ENCODE measurements at places on chromosomes 13 and 19.

GRCh38 chr13:33230178-33230881 is 55.2 kb downstream of the STARD13 start:
- no peak for DNase-seq

DNA sequence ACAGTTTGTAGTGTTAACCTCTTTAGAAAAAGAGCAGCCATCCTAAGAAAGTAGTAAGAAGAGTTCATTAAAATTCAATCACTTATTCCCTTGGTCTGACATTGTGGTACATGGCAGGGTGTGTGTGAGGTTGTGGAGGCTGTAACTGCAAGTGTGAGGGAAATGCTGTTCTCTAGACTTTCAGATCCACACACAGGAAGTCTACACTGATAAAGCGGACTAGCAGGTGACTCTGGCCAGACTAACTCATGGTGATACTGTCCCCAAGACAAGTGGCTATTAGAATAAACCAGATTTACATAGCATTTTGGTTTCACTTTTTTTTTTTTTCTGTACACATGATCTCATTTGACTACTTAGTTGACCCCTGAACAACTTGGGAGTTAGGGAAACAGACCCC is 10.0 kb downstream of the MTIF3 start:
- DNase-seq, result no peak

- DNase-seq, result no peak
Measured at GRCh38 chr19:19417628-19418245, 12.3 kb downstream of the GATAD2A start.

- DNase-seq, result no peak
Measured at GRCh38 chr19:47417746-47418691, 1.3 kb downstream of the MEIS3 start.

- no peak for DNase-seq
Measured at GRCh38 chr19:1843116-1843515, 5.2 kb downstream of the REXO1 start.

DNA sequence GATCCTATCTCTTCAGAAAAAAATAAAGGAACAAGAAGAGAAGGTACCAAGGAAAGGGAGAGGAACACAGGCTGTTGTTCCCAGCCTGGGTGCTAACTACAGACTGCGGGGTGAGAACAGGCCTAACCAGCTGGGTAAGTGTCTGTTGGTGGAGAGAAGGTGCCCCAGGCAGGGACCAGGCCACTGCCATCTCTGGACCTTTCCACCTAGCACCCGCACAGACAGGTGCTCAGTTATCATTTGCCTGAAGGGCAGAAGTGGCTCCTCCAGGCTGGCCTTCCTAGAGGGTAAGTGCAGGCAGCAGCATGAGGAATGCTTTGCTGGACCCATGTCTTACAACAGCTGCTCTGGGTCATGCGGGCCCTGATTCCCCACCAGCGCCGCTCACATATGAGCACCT is 10.1 kb downstream of the DNMT1 start:
- no peak for DNase-seq

DNA sequence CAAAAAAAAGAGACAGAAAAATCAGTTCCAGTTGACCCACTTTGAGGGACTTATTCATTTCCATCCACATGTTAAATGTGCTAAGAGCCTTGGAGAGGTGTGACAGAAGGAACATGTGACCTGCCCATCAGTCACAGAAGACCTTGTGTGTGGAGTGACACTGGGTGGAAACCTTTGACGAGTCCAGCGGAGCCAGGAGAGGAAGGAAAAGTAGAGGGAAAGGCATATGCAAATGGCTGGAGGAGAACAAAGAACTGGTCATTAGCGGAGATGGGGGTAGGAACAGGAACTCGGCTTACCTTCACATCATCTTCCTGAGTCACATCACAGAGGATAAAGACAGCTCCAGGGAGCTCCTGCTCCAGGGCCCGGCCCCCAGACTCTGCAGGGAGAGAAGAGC is 2.3 kb downstream of the HSD17B14 start:
- no peak for DNase-seq

DNA sequence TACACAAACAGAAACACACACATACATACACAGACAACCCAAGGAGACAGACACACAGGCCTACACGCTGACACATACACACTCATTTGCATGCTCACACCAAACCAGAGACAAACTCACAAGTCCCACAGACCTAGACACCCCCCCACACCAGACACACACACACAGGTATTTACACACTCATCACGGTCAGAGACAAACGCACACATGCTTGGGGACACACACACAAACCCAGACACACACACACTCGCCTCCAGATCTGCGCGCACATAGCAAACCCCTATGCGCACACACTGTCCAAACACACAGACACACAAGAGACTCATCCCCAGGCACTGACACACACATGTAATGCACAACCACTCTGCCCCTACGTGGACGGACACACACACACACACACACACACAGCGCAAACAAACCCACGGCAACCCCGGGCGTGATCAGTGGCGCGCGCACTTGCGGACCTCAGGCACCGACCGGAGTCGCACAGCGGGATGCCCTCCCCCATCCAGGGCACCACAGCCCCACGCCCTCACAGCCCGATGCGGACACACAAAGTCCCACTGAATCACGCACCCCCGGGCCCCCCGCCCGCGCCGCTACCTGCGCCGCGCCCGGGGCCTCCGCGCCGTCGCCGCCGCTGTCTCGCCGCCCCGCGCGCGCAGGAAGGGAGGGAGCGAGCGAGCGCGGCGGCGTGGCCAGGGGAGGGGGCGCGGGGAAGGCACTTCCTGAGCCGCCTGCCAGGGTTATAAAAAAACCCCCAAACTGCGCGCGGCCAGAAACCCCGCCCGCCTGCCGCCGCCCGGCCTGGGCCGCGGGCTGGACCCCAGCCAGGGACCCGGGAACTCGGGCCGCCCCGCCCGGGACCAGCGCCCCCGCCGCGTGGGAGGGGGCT is at the start of gene ADAMTS10:
ADAMTS10 (minus strand) TSS at position 675 of the 895 bp plus-strand sequence. CDS start 5,005 bp downstream, outside the sequence.
- no peak for DNase-seq

DNA sequence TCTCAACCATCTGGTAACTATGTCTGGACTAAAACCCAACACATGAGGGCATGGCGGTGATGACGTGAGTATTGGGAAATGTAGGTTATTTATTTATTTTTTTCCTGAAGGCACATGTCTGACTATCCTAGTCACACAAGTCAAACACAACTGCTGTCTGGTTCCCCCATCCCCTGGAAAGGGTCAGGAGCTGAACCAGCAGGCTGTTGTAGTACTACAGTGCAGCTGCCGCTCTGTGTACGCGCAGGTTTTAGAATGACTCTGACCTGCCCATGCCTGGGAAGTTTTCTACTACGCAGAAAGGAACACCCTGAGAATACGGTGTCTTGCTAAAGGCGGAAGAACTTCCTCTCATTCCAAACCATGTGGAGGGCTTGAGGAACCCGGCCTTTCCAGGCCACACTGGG is 1.2 kb downstream of the SLC7A1 start:
- DNase-seq, result no peak

- DNase-seq, result no peak
Measured at GRCh38 chr13:78845656-78846365, 186.9 kb upstream of the OBI1 start.

DNA sequence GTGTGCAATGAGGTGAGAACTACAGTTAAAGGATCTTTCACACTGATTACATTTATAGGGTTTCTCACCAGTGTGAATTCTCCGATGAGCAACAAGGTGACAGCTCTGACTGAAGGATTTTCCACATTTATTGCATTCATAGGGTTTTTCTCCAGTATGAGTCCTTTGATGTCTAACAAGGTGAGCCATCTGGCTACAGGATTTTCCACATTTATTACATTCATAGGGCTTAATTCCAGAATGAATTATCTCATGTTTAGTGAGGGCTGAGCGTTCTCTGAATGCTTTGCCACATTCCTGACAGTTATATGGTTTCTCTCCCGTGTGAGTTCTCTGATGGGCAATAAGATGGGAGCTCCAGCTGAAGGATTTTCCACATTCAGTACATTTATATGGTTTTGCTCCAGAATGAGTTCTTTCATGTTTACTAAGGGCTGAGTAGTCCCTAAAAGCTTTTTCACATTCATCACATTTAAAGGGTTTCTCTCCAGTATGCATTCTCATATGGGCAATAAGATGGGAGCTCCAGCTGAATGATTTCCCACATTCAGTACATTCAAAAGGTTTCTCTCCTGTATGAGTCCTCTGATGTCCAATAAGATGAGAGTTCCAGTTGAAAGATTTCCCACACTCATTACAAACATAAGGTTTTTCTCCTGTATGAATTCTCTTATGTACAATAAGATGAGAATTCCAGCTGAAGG is 4.4 kb upstream of the C19orf18 start:
- DNase-seq, result no peak

- DNase-seq, result no peak
Measured at GRCh38 chr19:38049105-38049649, 142.2 kb downstream of the SIPA1L3 start.

- DNase-seq, result no peak
Measured at GRCh38 chr13:58119351-58119750, 487.8 kb downstream of the PCDH17 start.

DNA sequence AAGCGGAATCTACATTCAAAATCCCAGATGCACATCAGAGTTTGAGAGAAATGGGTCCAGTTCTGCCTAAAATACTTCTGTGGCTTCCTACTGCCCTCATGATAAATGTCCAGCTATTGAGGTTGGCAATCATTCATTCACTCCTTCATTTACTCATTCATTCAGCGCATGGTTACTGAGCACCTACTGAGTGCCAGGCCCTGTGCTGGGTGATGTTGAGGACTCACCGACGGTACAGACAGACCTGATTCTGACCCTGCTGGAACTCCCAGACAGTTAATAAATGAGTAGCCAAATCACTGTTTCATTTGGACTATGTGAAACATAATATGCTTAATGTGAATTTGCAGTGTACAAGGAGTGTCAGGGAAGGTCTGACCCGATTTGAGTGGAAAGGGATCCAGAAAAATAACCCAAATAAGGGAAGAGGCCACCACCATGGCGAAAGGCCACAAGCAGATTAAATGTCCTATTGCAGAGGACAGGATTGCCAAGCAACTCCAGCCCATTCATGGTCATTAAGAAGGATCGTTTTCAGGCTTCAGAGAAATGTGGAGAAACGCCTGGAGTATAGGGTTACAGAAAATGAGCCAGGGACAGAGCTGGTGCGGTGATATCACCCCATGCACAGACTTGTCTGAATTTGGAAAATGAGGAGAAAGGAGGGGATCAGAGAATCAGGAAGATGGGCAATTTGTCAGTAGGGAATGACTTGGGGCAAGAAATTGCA is 20.5 kb downstream of the DYRK1B start:
- DNase-seq, result no peak

DNA sequence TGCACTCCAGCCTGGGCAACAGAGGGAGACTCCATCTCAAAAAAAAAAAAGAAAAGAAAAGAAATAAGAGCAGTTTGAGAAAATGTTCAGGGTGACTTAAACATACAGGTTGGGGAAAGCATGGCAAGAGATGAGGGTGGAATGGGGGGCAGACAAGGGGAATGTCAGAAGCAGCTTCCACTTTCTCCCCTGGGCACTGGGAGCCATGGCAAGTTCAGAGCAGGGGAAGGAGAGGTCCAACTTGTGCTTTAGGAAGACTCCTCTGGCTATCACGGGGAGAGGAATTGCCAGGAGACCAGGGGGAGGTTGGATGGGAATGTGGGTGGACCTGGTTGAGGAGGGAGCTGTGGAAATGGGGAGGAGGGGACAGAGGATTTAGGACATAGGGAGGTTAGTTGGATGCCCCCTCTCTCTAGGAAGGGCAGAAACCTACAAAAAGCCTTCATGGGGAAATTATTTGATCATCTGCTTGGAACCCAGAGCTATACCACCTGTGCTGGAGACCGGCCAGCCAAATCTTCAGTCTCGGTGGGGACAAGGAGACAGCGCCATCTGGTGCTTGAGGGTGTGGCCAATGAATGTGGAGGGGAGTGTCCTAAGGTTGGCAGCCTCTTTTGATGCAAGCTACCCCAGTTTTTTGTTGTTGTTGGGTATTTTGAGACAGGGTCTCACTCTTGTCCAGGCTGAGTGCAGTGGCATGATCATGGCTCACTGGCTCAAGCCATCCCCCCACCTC is 7.3 kb upstream of the STRN4 start:
- DNase-seq, result no peak

DNA sequence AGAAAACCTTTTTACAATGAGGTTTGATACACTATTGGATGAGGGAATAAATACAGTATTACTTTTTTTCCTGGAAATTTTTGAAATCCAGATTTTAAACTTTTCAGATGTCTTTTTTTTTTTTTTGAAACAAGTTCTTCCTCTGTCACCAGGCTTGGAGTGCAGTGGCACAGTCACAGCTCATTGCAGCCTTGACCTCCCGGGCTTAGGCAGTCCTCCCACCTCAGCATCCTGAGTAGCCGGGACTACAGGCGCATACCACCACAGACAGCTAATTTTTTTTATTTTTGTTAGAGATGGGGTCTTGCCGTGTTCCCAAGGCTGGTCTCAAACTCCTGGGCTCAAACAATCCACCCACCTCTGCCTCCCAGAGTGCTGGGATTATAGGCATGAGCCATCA is 96.8 kb downstream of the RNF17 start:
- DNase-seq, result no peak

DNA sequence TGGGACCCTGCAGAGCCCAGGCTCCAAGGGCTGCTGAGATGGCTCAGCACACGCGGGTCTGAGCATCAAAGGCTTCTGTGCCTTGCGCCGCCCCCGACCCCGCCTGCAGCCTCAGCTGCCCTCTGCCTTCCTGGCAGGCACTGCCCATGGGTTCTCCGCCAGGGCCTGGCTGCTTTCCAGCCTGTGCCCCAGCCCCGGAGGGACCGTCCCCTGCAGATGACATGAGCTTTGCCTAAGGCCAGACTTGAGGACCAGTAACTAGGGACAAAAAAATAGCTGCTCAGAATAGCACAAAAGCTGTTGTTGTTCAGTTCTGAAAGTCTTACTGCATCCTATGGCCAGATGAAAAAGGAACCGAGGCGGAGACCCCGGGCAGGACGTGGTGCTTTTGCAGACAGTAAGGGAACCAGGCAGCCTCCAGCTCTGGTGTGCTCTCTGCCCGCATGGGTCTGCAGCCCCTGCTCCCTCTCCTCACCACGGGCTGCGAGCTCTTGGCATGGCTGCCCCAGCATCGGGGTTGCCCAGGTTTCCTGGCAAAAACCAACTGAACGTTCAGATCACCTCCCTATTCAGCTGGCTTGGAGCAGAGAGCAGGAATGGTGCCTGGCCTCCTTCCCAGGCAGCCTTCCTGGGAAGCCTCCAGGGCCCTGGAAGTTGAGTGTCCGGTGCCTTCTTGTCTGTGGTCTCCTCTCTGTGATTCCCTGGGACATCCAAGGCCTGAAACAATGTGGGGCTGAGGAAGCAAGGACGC is 12.5 kb upstream of the CFAP97D2 start:
- no peak for DNase-seq

- no peak for DNase-seq
Measured at GRCh38 chr19:13574933-13575332, 68.7 kb upstream of the CACNA1A start.

GRCh38 chr13:91955546-91956355 is 557.3 kb downstream of the GPC5 start:
- no peak for DNase-seq

GRCh38 chr19:17249887-17250548 is 4.3 kb upstream of the NR2F6 start:
- no peak for DNase-seq

GRCh38 chr19:6229216-6229913 is 50.4 kb downstream of the MLLT1 start:
- no peak for DNase-seq

Data from vagina (tissue), 2 donors.